ENCODE measurements at places on chromosomes 12 and 14.

GRCh38 chr14:99758121-99758821 lies 34.9 kb upstream of the EML1 start:
- DNase-seq, result no peak

GRCh38 chr14:53807542-53807941 lies 149.1 kb downstream of the BMP4 start:
- no peak for DNase-seq

DNA sequence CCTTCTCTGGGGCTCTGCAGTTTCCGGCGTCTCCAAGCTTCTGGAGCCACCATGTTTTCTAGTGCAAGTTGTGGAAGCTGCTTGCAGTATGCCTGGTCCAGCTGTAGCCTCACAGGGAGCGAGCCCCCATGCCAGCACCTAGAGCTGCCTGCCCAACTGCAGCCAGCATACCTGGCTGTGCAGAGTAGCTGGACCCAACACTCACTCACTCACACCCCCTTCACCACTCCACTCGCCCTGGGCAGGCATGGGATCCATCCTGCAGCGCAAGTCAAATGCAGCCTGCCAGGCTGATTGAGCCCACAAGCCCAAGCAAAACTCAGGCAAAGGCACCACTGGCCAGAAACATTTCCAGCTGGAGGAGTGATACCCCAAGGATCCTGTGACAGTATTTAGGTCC lies 797.3 kb downstream of the SLC16A7 start:
- DNase-seq, result no peak

GRCh38 chr14:28365510-28365909 lies 401.1 kb upstream of the FOXG1 start:
- DNase-seq, result no peak

- peak; percentile 46 for DNase-seq
Measured at GRCh38 chr14:21087294-21088091, 11.0 kb downstream of the ZNF219 start.

DNA sequence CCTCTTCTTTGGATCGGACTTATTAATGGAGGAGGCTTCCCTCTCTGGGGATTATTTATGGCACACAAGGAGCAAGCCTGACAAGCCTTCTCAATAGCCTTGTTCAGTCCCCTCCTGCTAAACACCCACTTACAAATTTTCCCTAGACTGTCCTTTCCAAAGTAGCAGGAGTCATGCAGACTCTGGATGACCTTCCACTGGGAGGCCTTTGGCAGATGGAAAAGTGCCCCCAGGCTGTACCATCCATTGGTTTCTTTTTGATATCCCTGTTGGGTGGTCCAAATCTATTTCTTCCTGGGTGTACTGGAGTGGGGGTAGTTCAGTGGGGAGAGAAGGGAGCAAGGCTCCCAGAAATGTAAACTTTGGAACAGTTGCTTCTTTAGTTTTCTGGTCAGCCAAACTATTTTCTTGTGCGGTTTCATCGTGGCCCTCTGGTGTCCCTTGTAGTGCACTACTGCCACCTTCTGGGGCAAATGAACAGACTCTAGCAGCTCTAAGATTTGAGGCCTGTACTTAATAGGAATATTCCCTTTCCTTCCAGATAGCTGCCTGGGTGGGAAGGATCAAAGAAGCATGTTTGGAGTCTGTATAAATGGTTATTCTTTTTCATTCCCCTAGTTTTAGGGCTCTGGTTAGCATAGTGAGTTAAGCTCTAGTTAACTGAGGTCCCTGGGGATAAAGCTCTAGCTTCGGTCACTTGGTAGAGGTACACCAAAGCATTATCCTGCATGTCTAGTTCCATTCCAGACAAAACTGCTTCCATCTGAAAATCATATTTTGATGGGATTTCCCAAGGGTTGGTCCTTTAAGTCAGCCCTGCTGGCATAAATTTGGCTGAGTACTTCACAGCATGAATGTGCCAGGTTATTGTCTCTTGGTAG lies 409.5 kb downstream of the SLC6A15 start:
- peak; percentile 17 for DNase-seq

- DNase-seq, result no peak
Measured at GRCh38 chr12:84502180-84502860, 410.3 kb downstream of the SLC6A15 start.

- DNase-seq, result no peak
Measured at GRCh38 chr14:52073251-52073650, 4.4 kb upstream of the NID2 start.

DNA sequence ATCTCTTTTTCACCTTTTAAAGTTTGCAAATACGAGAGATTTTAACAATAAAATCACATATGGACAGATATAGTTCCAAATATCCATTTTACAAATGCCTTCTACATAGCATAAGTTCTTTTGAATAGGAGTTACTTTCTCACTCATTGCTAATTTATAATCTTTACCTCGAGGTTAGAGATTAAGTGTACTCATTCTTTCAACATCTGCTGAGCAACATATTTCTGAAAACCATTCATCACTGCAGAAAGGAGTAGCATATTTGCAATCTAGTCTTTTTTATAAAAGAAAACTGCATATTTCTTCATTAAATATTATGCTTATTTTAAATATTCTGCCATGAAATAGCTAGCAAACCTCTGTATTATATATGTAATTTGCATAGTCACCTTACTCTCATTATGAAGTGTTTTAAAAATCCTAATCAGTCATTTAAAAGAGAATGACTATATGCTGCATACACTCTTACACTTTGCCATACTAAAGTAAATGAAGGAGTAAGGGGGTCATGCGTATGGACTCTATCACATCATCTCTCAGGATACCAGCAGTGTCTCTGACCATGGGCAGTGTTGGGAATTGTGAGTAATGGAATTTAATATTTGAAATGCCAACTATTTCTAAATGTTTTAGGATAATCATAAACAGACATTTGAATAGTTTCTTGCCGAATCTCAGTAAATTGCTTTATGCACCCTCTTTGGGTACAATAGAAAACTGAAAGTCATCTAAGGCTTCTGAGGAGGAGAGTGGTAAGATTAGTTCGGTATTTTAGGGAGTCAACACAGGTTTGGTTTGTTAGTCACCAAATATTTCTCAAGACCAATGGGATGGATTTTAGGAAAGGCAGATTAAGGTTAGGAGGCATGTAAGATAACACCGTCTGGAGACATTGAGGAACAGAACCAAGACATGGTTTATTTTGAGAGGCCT lies 524.8 kb upstream of the ATP2B1 start:
- DNase-seq, result no peak

DNA sequence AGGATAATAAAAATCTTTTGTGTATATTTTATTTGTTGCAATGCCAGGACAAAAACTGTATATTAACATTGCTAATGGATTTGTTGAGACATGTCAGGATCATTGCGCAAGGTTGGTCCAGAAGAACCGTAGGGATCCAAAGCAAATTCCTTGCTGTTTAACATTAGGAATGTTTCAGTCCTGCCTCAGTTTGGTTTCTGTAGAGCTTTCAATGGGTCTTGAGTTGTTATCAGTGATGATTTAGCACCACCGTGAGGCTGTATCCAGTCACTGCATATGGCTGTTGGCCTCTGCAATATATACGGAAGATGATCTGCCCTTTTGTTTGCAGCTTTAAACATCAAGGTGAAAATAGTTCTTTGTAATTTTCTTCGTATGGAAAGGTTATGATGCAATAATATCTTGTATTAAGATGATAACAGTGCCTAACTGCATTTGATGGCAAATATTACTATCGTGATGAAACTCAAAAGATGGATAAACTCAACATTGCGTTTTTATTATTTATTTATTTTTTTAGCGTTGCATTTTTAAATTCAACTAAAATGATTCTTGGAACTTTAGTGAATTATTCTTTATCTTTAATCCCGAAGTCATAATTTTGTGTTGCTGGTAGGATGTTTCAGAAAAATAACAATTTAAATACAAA lies 231.2 kb downstream of the AKAP6 start:
- peak; percentile 53 for DNase-seq

DNA sequence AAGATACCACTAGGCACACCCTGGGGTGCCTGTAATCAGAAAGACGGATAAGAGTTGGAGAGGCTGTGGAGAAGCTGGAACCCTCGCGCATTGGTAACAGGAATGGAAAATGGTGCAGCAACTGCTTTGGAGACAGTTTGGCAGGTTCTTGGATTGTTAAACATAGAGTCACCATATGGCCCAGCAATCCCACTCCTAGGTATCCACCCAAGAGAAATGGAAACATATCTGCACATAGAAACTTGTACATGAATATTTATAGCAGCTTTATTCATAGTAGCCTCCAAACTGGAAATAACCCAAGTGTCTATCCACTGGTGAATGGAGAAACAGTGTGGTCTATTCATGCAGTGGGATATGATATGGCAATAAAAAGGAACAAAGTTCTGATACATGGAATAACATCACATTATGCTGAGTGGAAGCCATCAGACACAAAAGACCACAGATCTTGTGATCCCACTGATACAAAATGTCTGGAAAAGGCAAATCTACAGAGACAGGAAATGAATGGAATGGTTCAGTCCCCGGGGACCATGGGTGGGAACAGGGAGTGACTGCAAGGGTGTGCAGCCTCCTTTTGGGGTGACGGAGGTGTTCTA lies 45.4 kb downstream of the JAG2 start:
- no peak for DNase-seq

GRCh38 chr12:94553130-94553519 lies 93.5 kb upstream of the CEP83 start:
- DNase-seq, result no peak

DNA sequence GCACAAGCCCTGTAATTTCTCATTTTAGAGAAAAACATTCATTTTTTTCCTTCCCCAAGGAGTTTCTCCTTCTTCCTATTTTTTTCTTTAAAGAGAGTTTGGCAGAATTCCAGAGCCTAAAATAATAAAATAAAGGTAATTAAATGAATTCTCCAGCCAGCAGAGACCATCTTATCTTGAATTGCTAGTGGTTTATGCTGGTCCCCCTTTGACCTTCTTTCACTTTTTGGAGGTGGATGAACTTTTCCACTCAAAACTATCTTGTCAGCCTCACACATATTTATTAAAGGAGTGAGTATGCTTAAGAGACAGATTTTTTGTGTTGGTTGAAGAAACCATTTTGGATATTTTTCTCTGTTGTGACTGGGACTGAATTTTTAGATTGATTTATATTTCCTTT lies 47.6 kb downstream of the ADIPOR2 start:
- DNase-seq, result no peak

DNA sequence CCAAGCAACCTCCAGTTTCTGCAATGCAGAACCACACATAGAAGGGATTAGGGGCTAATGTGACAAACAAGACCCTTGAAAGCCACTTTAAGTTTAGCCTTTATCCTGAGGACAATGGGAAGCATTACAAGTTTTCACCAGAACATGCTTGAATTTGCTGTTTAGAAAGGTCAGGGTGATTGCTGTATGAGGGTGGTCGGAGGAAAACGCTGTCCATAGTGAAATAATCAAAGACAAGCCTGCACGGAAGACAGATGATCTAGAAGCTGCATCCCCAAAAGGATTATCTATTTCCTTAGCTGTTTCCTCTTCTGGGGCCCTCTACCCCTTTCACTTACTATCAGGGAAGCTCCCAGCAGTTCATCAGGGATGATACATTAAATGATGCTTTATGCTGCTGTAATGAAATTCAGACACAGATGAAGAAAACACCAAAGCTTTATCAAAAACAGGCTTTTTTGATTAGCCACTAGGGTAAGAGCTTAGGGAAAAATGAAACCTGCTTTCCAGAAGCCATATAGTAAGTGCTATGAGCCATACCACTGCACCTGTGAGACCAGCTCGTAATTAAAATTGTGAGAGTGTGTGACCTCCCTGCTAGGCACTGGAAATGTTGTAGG lies 6.5 kb downstream of the HAL start:
- DNase-seq, result no peak

DNA sequence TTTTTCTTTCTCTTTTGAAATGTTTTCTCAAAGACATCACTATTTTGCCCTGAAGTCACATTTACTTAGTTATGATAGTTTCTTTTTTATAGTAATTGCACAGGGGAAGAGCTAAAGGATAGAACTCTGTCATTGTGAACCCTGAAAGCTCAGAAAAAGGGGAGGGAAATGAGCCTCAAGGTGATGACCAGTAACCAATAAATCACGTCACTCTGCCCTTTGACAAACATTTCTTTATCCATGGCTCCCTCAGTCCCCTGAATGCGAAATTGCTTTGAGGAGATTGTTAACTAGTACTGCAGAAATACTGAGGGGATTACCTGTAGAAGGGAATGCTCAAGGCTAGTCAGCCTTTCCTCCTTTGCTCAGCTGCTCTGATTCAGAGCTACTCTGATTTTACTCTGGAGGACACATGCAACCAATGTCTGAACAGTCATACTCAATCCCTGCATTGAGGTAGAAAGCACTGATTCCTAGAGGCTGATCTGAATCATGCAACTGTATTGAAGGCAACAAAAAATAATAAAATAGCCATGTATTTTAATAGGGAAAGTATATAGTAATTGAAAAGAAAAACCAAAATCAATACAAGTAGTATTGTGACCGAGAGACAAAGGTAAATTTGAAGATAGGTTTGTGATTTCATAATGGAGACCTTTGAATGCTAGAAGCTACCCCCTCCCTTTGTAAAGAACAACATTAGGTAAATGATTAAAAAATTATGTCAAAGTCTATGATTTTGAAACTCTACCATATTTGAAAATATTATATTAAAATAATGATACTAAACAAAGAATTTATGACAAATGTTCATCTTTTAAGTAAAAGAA lies 24.7 kb downstream of the SLCO1B1 start:
- no peak for DNase-seq

- DNase-seq, result no peak
Measured at GRCh38 chr14:20400589-20400964, 12.7 kb downstream of the TEP1 start.

GRCh38 chr12:124381456-124382296 lies 86.8 kb downstream of the RFLNA start:
- no peak for DNase-seq

GRCh38 chr12:67430708-67431335 lies 161.7 kb downstream of the CAND1 start:
- DNase-seq, result no peak

DNA sequence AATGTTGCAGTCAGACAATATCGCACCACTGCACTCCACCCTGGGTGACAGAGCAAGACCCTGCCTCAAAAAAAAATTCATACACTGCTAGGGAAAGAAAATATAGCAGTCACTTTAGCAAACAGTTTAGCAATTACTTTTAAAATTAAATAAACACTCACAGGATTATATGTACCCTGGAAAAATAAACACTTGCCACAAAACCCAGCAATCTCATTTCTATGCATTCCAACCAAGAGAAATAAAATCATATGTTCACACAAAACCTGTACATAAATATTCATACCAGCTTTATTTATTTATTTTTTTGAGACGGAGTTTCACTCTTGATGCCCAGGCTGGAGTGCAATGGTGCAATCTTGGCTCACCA lies 20.2 kb downstream of the ATXN2 start:
- DNase-seq, result no peak
